ENCODE measurements at places on chromosomes 3 and 15.

DNA sequence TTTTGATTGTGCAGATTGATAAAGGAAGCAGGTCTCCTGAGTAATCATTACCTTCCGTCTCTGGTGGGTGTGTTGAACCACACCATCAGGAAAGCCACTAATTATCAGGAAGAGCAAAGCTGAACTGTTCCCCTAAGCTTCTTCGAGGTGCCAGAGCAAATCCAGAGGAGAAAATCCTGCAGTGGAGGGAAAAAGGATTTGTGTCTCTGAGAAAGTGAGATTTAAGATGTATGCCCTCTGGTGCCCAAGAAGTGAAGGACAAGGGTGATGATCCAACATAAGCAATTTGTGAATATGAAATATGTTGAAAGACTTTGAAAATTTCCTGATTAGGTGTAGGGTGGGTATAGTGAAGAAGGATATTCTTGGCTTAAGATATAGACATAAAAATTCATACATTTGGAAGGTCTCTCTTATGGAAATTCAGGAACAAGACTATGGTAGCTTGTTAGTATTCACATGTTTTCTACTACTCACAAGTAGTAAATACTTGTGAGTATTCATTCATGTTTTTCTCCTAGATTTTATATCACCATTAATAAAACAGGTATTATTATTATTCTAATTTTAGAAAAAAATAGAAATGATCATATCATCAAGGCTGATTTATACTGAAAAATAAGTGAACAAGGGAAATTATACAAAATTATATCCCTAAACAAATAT lies 34.8 kb downstream of the COMMD2 start:
- peak; percentile 65 for DNase-seq

- no peak for DNase-seq
Measured at GRCh38 chr3:13705051-13705450, 156.1 kb downstream of the FBLN2 start.

- peak; percentile 6 for DNase-seq
Measured at GRCh38 chr15:74680456-74680855, 15.4 kb downstream of the EDC3 start.

GRCh38 chr15:91469632-91470567 lies 369.8 kb downstream of the SV2B start:
- no peak for DNase-seq

DNA sequence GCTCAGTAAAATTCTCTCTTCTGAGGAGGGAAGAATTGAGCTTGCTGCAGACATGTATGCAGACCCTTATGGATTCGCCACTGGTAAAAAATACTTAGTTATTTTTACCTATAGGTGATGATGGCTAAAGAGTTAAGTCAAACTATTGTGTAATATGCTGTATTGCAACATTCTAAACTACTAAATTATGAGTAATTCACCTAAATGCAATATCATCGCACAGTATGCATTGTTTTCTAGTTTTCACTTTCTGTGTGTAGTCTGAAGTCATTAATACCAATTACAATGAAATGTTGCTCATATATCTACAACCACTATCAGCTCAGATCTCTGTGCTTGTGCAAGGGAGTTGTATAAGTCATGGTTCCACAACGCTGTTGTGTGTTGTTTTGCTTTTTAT lies 48.7 kb upstream of the ROBO2 start:
- peak; percentile 0 for DNase-seq

DNA sequence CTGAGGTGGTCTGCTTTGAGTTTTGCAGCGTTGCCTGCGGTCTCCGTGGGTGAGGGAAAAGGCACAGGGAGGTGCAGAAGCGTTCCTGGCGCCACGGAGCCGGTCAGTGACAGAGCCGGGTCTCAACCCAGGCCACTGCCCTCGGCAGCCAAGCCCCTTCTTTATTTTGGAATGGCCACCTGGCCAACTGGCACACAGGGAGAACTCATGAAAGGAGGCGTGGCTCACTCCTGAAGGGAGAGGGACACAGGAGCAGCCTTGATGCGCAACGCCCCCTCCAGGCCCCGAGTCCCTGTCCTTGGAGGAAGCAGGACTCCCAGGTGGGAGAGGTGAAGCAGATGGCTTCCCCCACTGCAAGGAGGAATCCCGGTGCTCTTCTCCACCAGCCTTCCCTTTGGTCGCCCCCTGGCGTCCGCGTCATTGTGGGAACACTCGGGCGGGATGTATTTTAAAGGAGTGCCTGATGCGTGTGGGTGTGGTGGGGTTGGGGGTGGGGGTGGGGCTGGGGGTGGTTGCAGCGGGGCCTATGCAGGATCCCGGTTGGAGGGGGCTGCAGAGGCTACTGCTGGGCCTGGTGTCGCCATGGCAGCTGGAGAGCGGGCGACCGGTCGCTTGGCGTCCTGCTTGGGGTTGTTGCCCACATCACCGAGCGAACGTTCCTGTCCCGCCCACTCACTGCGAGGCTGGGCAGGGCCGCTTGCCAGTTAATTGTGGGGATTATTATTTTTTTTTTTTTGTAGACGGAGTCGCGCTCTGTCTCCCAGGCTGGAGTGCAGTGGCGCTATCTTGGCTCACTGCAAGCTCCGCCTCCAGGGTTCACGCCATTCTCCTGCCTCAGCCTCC lies 32.6 kb downstream of the APBA2 start:
- DNase-seq, result peak; percentile 2

DNA sequence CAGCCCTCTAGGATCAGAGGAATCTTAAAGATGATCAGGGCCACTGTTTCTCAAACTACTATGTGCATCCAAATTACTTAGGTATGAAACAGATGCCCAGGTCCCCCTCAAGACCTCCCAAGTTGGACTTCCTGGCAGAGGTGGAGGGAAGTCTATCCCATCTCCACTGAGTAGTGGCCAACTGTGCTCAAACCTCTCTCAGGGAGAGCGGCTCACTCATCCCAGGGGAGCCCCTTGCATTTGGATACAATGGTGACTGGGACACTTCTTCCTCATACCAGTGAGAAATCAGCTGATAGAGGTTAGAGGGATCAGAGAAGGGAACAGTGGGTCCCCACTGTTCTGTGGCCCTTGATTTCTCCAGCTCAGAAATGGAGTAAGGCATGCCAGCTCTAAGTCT lies 8.7 kb upstream of the WNT7A start:
- no peak for DNase-seq

- no peak for DNase-seq
Measured at GRCh38 chr3:12487336-12487735, 3.1 kb downstream of the TSEN2 start.

GRCh38 chr3:171755015-171755589 lies 55.2 kb downstream of the PLD1 start:
- DNase-seq, result peak; percentile 41

GRCh38 chr15:51917493-51917892 lies 54.1 kb downstream of the LEO1 start:
- no peak for DNase-seq

- DNase-seq, result peak; percentile 9
Measured at GRCh38 chr15:76346669-76347481, 10.3 kb downstream of the ISL2 start.

GRCh38 chr3:126851934-126852333 lies 131.0 kb upstream of the PLXNA1 start:
- DNase-seq, result no peak

DNA sequence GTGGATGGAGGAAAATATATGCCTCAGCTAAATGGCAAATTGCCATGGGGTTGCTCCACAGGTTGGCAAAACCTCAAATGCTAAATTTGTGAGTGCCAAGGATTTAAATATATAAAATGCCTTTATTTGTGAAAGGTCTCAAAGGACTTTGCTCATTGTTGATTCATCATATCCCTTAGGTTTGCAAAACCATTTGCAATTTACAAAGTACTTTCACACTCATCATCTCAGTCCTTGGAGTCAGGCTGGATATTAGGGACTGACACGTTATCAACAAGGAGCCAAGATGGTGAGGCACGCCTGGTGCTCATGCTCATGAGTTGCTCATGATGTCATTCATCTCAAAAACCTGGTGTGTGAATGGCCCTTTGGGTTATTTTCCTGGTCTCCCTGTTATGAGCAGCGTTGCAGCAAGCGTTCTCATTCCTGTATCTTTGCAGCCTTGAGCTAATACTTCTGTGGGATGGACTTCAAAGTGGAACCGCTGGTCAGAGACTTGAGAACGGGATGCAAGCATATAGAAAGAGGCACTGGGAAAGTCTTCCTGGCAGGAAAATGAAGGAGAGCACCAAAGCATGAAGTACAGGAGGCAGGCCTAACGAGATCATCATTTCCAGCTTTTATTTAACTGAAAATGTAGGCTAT lies 66.0 kb downstream of the MYO1E start:
- DNase-seq, result peak; percentile 36

GRCh38 chr15:60993008-60993407 lies 236.1 kb downstream of the RORA start:
- no peak for DNase-seq

GRCh38 chr3:40655551-40655950 lies 130.8 kb downstream of the ZNF621 start:
- no peak for DNase-seq

DNA sequence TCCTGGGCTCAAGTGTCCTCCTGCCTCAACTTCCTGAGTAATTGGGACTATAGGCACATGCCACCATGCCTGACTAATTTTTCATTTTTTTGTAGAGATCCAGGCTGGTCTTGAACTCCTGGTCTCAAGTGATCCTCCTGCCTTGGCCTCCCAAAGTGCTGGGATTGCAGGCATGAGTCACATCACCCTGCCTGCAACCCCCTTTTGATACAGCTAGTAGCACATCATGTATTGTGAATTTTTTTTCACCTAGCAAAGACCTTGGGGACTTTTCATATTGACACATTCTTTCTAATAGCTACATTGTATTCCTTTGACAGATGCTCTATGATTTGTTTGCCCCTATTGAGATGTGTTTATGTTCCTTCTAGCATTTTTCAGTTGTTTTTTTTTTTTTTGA lies 14.2 kb downstream of the IRAK2 start:
- DNase-seq, result no peak

DNA sequence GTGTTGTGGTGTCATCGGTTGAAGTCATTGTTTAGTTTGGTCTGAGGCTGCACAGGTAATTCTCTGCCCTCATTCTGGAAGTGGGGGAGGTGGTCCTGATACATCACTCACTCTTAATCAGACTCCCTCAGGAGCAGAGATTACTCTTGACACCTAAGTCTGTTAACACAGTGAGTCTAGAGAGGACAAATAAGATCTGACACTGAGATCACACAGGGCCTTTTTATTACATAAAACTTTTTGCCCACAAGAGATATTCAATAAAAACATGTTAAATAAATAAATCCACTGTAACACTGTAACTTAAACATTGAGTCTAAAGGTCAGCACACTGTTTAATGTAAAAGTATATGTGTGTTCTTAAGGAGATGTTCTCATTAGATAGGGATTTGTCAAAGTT lies 57.1 kb upstream of the MBNL1 start:
- DNase-seq, result no peak

Data from suppressor macrophage treated with lipopolysaccharide for 4 hours (primary cell).